Stimulated activated CD8-positive, alpha-beta memory T cell treated with anti-CD3 and anti-CD28 coated beads, Interleukin-2, amount 100 ng/mL, for 1 hour (primary cell): ENCODE measurements at places on chromosomes 4 and X.

- no peak for DNase-seq
Observed at GRCh38 chr4:87227751-87228151, 7.3 kb upstream of the KLHL8 start.

GRCh38 chrX:121479406-121479805, 432.0 kb downstream of the GLUD2 start:
- no peak for DNase-seq

- no peak for DNase-seq
Observed at GRCh38 chrX:8579602-8580001, 115.0 kb downstream of the VCX3B start.

- no peak for DNase-seq
Observed at GRCh38 chr4:10281996-10282395, 165.4 kb upstream of the WDR1 start.

GRCh38 chr4:133150486-133151340, 1.6 kb downstream of the PCDH10 start:
- DNase-seq, result no peak

- DNase-seq, result no peak
Observed at GRCh38 chr4:137300776-137301175, 231.5 kb downstream of the PCDH18 start.

- DNase-seq, result no peak
Observed at GRCh38 chrX:103254171-103254824, 657 bp downstream of the TCEAL8 start.

GRCh38 chrX:46670316-46670715, 88.6 kb downstream of the SLC9A7 start:
- no peak for DNase-seq

DNA sequence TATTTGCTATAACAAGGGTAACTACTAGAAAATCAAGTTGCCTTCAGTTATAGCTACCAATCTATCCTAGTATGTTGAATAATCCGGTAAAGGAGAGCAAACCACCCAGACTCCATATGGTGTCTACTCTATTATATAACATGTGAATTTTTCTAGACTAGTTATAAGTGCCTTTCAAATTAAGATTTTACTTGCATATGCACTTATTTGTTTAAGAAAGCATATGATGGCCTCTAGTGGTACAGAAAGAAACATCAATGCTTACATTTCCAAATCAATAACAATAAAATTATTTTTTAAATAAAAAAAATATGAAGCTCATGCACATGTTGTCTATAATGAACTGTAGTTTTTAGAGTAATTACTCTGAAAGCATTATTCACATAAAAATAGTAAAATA, 1516.4 kb upstream of the PABPC4L start:
- no peak for DNase-seq

DNA sequence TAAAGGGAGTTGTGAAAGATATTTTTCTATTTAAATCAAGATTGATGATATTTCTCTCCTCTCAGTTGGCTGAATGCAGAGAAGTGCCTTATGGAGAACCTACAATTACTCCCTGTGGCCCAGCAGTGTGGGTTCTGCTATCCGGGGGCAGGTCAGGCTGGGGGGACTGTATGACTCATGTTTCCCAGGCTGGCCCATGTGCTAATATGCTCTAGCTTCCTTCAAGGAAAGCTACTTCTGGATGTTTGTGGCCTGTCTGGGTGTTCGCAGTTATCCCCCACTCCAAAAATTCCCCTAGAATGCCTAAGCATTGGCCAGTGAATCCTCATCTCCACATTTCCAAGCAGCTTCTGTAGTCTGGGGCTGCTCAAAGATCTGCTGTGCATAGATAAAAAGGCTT, 58.9 kb upstream of the SPP1 start:
- DNase-seq, result no peak
